Cortex of kidney (tissue), 1 donor: ENCODE measurements at places on chromosomes 3 and 15.

DNA sequence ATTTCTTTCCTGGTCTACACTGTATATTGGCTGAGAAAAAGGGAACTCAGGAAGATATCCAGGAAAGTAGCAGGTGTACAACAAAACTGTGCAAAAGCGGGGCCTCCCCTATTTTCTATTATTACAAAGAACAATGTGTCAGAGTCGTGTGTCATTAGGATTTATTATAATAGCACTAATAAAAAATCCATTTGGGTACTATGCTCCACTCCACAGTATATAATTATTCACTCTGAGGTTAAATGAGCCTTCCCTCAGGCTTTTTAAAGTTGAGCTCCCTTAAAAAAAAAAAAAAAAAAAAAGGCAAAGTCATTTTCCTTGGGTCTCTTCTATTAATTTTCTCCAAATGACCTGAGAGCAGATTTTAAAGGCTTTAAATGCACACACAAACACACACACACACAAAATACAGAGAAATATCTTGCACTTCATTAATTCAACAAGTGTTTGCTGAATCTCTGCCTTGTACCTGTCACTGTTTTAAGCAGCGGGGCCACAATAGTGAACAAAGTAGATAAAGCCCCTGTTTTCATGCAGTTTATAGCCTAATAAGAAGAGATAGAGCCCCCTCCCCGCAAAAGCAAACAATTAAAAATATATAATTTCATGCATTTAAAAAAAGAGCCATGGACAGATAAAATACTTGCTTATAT is 1.3 kb upstream of the DPP8 start:
- no peak for DNase-seq

- DNase-seq: no peak
Measured at GRCh38 chr3:150014782-150015181, 44.1 kb upstream of the PFN2 start.

- DNase-seq: no peak
Measured at GRCh38 chr15:23402140-23402539, 44.9 kb downstream of the GOLGA6L2 start.

DNA sequence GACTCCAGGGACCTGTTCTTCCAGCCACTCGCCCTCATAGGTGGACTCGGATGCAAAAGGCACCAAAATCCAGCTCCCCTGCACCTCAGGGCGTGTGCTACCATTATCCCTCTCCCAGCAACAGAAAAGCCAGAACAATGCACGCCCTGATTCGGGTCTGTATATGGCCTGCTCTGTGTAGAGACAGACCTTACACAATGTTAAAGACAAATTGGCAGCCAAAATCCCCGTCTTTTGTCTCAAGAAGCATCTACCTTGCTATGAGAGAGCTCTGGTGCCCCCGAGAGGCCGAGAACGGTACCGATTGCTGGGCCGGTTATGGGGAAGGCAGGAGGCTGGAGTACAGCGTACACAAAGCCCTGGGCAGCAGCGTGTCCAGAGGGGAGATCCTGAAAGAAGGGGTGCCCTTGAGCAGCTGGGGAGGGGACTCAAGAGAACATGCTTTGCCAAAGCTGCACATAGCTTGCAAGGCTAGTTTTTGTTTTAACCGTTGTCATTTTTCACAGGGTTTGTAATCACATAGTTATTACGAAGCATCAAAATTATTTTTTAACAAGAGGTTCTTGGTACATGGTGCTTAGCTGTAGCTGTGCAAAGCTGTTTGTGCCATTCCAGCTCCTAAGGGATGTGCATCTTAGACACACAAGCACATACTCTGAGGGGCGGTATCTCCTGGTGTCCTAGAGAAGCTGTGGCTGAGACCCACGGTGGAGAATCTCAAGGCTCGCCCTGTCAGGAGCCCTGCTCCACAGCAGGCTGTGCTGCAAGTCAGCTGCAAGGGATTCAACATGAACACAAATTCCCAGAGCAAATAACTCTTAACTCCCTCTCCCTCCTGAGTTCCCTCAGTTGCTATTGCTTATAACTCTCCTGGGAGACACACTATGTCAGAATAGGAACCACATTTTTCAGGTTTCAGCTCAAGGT is 461.5 kb upstream of the PPP2R3A start:
- no peak for DNase-seq

DNA sequence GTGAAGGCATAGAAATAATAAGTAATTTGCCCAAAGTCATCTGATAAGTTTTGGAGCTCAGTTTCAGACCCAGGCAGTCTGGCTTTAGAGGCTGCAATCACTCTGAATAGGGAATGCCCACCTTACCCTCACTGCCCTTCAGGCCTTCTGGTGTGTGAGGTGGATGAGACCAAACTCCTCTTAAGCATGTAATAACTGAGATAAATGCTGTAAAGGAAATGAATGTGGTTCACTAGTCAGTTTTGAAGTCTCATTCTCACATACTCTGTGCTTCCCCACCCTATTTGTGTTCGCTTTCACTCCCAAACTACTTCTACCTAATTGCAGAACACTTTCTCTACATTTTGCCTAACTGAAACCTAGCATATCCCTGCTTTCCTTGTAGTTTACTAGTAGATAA is 144.1 kb downstream of the FILIP1L start:
- DNase-seq: no peak

DNA sequence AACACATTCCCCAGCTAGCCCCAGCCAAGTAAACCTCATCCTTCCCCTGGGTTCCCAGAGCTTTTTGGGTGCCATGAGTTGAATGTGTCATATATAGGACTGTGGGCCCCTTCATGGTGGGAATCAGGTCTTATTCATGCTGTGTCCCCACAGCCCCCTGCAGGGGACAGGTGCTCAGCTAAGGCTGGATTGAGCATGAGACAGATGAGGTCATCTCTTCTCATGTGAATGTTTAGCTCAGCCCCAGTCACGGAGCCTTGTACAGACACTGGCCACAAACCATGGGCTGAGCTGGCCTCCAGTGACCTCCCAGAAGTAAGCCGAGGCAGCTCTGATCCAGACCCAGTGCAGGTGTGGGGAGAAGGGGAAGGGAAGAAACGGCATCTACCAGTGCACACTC is 70.7 kb downstream of the C3orf70 start:
- no peak for DNase-seq
